ENCODE measurements at places on chromosomes 4 and X. TPM values are rescaled to one million over a fixed set of nuclear protein-coding genes. Genes with fewer than 3 reads are reported as not detected.

Gene MBNL3
- total RNA-seq: 7.0 TPM

Gene AWAT2
- 0.13 TPM for total RNA-seq

Gene TLR8
- total RNA-seq: not detected

Gene SH3D19
- total RNA-seq: 130 TPM

Gene CLDN34
- total RNA-seq: 0.66 TPM

Gene GPC3
- total RNA-seq: not detected

Gene AKAP4
- total RNA-seq: not detected

Gene COL4A6
- total RNA-seq: 2.1 TPM

Gene USP51
- 1.5 TPM for total RNA-seq

Gene CLDN22
- total RNA-seq: not detected

Gene EDNRA
- total RNA-seq: not detected

Gene HSFX2
- total RNA-seq: 0.13 TPM

Gene TMSB15C
- total RNA-seq: 7.3 TPM

Gene CXorf49B
- total RNA-seq: not detected

Gene FMR1
- total RNA-seq: 48.1 TPM

Gene ZNF157
- total RNA-seq: under 0.01 TPM

Gene CLCN4
- 13.0 TPM for total RNA-seq

Gene PNMA5
- total RNA-seq: not detected

Gene RBM46
- total RNA-seq: not detected

Gene DCAF4L1
- 0.13 TPM for total RNA-seq

Gene SFRP2
- total RNA-seq: not detected

Gene CCNG2
- total RNA-seq: 24.2 TPM

Gene MAGEC2
- not detected for total RNA-seq

Gene PTPN13
- 7.2 TPM for total RNA-seq

Gene CYLC1
- total RNA-seq: not detected

Gene SMPX
- total RNA-seq: not detected

Gene TMEM271
- total RNA-seq: not detected

Gene SLC9A7
- 29.9 TPM for total RNA-seq

Gene CRMP1
- total RNA-seq: not detected

Gene CD40LG
- not detected for total RNA-seq

Gene SPARCL1
- total RNA-seq: not detected

Gene FGF13
- total RNA-seq: 0.27 TPM

Gene BDH2
- 25.5 TPM for total RNA-seq

Gene XKRX
- total RNA-seq: 0.29 TPM

Gene MMGT1
- total RNA-seq: 34.4 TPM

Gene SHISA3
- total RNA-seq: 24.2 TPM

Gene ITIH6
- not detected for total RNA-seq

Gene DHX15
- 302 TPM for total RNA-seq

Gene RBMX2
- 26.6 TPM for total RNA-seq

Gene RGN
- total RNA-seq: 1.9 TPM

Gene TMSB15B
- total RNA-seq: 7.4 TPM

Data from thoracic aorta endothelial cell (primary cell).